ENCODE measurements at places on chromosomes 2 and 18. TPM values are rescaled to one million over a fixed set of nuclear protein-coding genes. Genes with fewer than 3 reads are reported as not detected.

Gene NCKAP5
- 0.96 TPM for total RNA-seq

Gene AGXT
- total RNA-seq: not detected

Gene FOXI3
- not detected for total RNA-seq

Gene EXOC6B
- 22.2 TPM for total RNA-seq

Gene ANKRD53
- 0.38 TPM for total RNA-seq

Gene GLB1L
- 6.9 TPM for total RNA-seq

Gene NFATC1
- 10.2 TPM for total RNA-seq

Gene GAREM2
- 1.5 TPM for total RNA-seq

Gene PROC
- not detected for total RNA-seq

Gene CMPK2
- 2.6 TPM for total RNA-seq

Gene DYNC1I2
- total RNA-seq: 159 TPM

Gene RFX8
- 0.57 TPM for total RNA-seq

Gene RGPD4
- not detected for total RNA-seq

Gene SANBR
- total RNA-seq: 14.0 TPM

Gene PDCD1
- not detected for total RNA-seq

Gene ERICH2
- total RNA-seq: not detected

Gene DES
- total RNA-seq: not detected

Gene DCTN1
- total RNA-seq: 141 TPM

Gene AQP12B
- total RNA-seq: not detected

Gene SGPP2
- not detected for total RNA-seq

Gene REG3A
- total RNA-seq: not detected

Gene ZNF804A
- 0.33 TPM for total RNA-seq

Gene COL5A2
- total RNA-seq: 107 TPM

Gene SERPINB13
- total RNA-seq: not detected

Gene VIT
- total RNA-seq: 1.3 TPM
